Lung (tissue), 17 donors: ENCODE measurements at places on chromosomes 6 and 20.

- H3K4me1 ChIP-seq: no peaks in the 10 kb centered on the region
- H3K27ac ChIP-seq: no peak overlapping the region
- H3K4me3 ChIP-seq: no peak overlapping the region
- no peak for DNase-seq
These were observed 17.0 kb upstream of the SAMD3 start for GRCh38 chr6:130239755-130240154.

DNA sequence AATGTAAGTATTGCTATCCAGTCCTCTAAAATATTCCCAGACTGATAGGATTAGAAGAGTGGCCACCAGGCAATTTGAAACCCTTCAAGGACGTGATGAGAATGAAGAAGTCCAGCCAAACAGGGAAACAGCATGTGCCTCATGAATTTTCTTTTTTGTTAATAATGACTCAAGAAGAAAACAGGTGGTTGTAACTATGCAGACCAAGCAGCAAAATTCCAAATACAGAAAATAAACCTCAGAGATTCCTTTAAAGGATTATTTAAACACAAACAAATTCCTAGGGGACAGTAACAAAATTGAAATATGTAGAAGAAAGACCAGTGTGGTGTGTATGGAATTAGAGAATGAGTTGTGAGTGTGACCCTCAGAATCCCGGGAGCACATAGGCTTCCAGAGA lies 239.2 kb downstream of the KCNQ5 start:
- DNase-seq: no peak
- no peaks in the 10 kb centered on the region for H3K27me3 ChIP-seq
- no peak overlapping the region for H3K27ac ChIP-seq
- peaks cover 2% of the 10 kb centered on the region for H3K4me1 ChIP-seq
- no peaks in the 10 kb centered on the region for H3K36me3 ChIP-seq
- no peak overlapping the region for H3K4me3 ChIP-seq

DNA sequence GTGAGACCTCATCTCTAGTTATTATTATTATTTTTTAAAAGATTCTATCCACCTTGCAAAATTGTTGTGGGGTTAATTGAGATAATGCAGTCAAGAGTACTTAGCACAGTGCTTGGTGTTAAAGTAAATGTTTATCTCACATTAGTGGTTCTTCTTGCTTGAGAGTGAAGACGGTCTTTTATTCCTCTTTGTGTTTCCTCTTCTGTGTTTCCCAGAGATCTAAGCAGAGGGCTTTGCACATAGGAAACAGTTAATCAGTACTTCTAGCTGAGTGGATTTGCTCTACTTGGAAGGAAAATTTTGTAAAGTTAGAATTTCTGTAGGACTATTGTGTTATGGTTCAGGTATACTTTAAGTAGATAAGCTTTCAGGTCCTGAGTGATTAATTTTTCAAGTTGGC lies 3.5 kb downstream of the ARMC2 start:
- H3K4me1 ChIP-seq: no peaks in the 10 kb centered on the region
- peaks cover 7% of the 10 kb centered on the region for H3K36me3 ChIP-seq
- H3K4me3 ChIP-seq: no peak overlapping the region
- DNase-seq: no peak

GRCh38 chr6:70821751-70822150 lies 135.1 kb downstream of the B3GAT2 start:
- H3K27me3 ChIP-seq: no peaks in the 10 kb centered on the region
- DNase-seq: no peak
- no peaks in the 10 kb centered on the region for H3K36me3 ChIP-seq
- H3K4me3 ChIP-seq: no peak overlapping the region
- H3K4me1 ChIP-seq: no peaks in the 10 kb centered on the region

- no peaks in the 10 kb centered on the region for H3K36me3 ChIP-seq
- H3K4me1 ChIP-seq: no peaks in the 10 kb centered on the region
These were observed 11.3 kb upstream of the NSFL1C start for GRCh38 chr20:1477896-1478490.

DNA sequence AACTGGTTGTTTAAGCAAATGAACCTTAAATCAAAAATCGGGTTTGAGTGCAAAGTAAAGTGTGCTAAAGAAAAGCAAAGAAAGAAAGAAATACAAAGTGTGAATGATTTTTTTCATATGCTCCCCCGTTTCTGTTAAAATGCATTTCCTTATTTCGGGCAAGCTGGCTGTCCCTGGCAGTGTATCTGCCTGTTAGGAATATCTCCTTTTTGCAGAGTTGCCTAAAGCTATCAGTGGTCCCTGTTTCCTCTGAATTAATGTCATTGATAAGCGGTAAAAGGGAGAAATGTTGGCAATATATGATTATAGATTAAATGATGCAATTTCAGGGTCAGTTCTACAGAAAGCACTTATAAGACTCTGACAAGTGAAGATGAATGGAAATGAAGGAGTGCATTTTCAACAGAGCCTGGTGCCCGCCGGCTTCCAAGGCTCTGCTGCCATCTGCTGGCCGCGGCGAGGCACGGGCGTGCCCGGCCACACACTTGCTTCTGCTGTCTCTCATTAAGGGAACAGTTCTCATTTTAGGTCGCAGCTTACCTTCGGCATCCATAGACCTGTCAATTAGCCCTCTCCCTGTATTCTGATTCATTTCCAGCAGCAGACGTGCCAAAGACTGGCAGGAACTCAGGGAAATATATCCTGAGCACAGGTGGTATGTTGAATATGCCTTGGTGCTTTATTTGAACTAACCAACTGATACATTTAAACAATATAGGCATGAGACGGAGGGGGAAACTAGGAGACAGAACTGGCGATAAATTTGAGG lies 381.9 kb downstream of the C6orf118 start:
- peak; percentile 72 for DNase-seq
- H3K27me3 ChIP-seq: no peaks in the 10 kb centered on the region
- H3K4me3 ChIP-seq: no peak overlapping the region
- no peak overlapping the region for H3K27ac ChIP-seq

DNA sequence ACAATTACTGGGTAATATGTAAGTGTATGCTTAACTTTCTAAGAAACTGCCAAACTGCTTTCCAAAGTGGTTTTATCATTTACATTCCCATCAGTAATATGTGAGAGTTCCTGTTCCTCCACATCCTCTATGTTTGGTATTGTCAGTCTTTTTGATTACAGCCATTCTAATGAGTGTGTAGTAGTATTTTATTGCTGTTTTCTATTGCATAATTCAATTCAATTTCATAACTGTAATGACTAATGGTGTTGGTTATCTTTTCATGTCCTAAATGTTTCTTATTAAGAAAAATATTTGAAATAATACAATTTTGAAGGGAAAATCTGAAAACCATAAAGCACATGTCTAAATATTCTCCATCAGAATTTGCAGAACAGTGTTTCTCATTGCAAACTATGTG lies 119.3 kb downstream of the MAP3K7 start:
- DNase-seq: no peak
- H3K27ac ChIP-seq: no peak overlapping the region
- no peaks in the 10 kb centered on the region for H3K4me1 ChIP-seq

- no peak overlapping the region for H3K4me3 ChIP-seq
- H3K36me3 ChIP-seq: peaks cover 9% of the 10 kb centered on the region
- H3K4me1 ChIP-seq: no peaks in the 10 kb centered on the region
- no peak for DNase-seq
These were observed 7.5 kb upstream of the AAR2 start for GRCh38 chr20:36228770-36229169.

GRCh38 chr6:38169221-38169976 lies 349.9 kb downstream of the ZFAND3 start:
- no peak overlapping the region for H3K27ac ChIP-seq
- H3K4me3 ChIP-seq: no peak overlapping the region
- no peaks in the 10 kb centered on the region for H3K4me1 ChIP-seq
- DNase-seq: no peak
- no peaks in the 10 kb centered on the region for H3K27me3 ChIP-seq

DNA sequence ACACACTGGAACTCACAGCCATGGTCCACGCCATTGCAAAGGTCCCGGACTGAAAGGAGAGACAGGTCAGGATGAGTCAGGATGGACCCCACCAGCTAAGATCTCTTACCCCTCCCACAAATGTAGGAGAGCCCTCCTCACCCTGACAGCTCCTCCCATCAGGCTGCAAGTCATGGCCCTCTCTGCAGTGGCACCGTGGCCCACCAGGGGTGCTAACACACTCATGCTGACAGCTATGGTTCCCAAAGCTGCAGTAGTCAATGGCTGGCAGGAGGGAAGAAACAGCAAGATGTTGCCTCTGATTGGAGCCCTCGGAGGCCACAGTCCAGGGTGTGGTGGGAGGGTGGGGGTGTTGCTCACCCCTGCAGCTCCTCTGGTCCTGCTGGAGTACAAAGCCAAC lies 5.7 kb upstream of the RBPJL start:
- no peaks in the 10 kb centered on the region for H3K36me3 ChIP-seq
- no peak overlapping the region for H3K4me3 ChIP-seq
- no peak for DNase-seq
- no peak overlapping the region for H3K27ac ChIP-seq
- no peaks in the 10 kb centered on the region for H3K4me1 ChIP-seq

DNA sequence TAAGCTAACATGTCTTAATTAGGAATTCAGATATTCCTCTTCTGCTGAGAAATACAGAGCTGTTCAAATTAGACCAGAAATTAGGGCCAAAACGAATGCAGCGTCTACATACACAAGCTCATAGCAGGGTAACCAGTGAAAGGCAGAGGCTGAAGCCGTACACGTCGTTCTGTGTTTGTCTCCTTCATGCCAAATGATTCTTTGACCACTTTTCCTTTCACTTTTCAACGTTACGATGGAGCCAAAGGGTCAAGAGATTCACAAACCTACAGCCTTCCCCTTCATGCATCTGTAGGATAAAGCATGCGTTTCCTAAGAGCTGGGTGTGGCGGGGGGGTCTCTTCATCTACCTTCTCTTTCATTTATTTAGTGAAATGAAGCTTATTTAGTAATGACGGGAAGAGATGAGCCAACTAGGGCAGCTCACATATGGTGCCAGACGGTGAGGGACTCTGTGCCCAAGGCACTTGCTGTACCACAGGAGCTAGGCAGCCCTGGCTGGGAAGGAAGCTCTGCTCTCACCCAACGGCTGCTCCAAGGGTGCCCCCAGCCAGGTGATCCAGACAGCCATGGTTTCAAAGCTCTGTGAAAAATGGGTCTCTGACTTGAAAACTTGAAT lies 178.0 kb downstream of the ATXN1 start:
- H3K4me3 ChIP-seq: no peak overlapping the region
- H3K27ac ChIP-seq: no peak overlapping the region
- peaks cover 2% of the 10 kb centered on the region for H3K4me1 ChIP-seq
- no peak for DNase-seq

- H3K27me3 ChIP-seq: no peaks in the 10 kb centered on the region
- peak overlapping the region; percentile 1 for H3K27ac ChIP-seq
- no peaks in the 10 kb centered on the region for H3K36me3 ChIP-seq
- H3K4me3 ChIP-seq: no peak overlapping the region
- peaks cover 19% of the 10 kb centered on the region for H3K4me1 ChIP-seq
- peak; percentile 38 for DNase-seq
These were observed 83.4 kb downstream of the JARID2 start for GRCh38 chr6:15329197-15329671.

DNA sequence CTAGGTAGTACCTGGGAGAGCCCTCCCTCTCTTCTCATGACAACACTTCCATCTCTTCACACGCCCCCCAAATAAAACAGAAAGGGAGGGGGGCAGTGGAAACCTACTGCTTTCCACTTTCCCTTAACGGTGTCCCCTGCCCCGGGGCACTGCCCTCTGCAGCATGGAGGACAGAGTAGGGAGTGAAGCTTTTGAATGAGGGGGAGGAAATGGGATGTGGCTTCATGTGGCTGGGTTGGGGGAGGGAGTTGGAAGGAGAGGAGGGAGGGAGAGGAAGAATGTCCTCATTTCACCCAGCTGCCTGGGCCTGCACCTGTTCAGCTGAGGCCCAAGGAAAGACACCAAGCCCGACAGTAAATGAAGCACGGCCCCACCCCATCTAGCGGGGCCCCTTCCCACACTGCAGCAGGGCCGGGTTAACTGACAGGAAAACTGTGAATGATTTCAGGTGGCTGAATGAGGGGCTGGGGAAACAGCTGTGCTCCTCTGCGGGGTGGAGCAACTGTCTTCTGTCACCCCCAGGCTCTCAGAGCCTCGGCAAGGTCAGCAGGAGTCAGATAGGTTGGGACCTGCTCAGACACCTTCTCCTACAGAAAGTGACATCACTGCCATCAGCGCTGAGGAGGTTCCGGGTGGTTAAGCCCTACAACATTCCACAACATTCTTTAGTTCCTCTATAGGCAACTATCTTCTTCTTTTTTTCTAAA lies 40.0 kb upstream of the TAF8 start:
- peaks cover 11% of the 10 kb centered on the region for H3K4me1 ChIP-seq
- no peak for DNase-seq
- no peak overlapping the region for H3K4me3 ChIP-seq
- no peak overlapping the region for H3K27ac ChIP-seq

DNA sequence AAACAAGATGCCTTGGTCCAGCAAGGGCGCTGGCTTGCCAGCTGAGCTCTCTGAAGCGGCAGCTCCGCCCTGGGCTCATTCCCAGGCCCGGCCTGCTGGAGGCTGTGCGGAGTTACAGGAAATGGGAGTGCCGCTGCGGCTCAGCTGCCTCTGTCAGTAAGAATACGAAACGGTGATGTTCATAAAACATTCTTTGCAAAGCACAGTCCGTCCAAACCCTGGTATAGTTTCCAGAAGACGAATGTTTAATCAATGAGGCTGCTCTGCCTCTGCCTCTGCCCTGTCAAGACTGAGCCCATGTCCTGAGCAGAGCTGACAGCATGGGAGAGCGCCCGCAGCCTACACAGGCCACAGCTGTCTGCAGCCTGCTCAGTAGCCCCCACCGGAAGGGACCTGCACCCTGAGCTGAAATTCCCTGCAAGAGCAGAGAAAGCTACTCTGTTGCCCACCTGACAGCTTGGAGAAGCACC lies 153.3 kb upstream of the SNX9 start:
- DNase-seq: peak; percentile 92
- H3K27me3 ChIP-seq: peaks cover 6% of the 10 kb centered on the region
- peak overlapping the region; percentile 81 for H3K27ac ChIP-seq

DNA sequence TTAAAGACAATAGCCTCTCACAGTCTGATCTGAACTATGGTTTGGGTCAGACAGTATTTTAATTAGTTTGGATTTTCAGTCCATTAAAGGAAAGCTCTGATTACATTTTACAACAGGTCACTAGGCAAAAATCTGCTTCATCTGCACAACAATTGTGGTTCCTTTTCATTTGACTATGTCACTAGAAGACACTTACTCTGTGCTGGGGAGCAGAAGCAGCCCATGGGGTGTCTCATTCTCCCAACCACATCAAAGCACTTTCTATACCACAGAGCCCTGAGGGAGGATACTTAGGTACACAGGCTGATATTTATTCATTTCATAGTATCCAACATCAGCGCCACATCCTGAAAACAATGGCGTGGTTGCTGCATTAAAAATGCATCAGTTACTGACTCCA lies 36.6 kb upstream of the HDAC2 start:
- no peak overlapping the region for H3K27ac ChIP-seq
- DNase-seq: no peak
- no peak overlapping the region for H3K4me3 ChIP-seq
- H3K36me3 ChIP-seq: no peaks in the 10 kb centered on the region

- H3K36me3 ChIP-seq: peaks cover 50% of the 10 kb centered on the region
- peak; percentile 87 for DNase-seq
- peak overlapping the region; percentile 97 for H3K27ac ChIP-seq
These were observed 868 bp downstream of the SRSF3 start for GRCh38 chr6:36594816-36595643.
